ENCODE measurements at places on chromosomes 2 and 18. TPM values are rescaled to one million over a fixed set of nuclear protein-coding genes. Genes with fewer than 3 reads are reported as not detected.

DNA sequence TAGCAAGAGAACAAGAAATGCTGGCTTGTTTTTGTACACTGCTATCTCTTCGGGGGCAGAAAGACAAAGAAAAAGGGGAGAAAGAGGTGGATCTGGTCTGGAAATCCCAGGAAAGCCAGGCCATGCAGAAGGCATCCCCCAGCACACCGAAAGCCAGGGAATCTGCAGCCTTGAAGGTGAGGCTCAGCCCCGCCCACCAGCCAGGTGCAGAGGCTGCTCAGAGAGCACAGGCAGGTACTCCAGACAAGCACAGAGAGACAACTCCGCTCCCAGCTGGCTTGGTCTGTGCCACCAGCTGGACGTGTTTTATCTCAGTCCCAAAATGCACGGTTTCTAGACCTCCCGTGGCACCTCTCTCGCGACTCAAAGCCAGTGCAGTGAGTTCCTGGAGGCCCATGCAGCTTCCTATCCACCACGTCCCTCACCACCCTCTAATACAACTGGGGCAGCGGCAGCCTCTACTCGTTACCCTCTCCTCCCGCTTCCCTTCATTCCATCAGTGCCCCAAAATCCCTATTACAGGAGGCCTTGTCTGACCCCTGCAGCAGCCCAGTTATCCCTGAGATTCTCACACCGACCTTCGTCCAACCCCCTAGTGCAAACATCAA, 62.8 kb downstream of the HDAC4 start:
- DNase-seq, result no peak

DNA sequence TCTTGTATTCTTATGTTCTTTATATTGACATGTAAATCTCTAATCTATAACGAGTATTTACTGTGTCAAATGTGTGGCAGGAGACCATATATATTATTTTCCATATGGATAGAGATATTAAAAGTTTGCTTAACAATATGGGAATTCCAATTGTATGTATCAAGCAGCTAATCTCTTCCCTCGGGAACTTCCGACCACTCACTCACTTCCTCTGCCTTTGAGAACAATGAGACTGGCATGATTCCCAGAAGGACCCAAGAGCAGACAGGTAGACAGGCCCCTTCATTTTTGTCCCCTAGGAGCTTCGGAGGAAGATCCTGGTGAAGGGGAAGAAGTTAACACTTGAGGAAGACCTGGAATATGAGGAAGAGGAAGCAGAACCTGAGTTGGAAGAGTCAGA, 24.1 kb downstream of the PLCD4 start:
- no peak for DNase-seq

WIPF1 gene
- total RNA-seq, result 408 TPM

ACVR1C gene
- total RNA-seq, result 4.7 TPM

GRCh38 chr2:107989445-107989844, 3.1 kb downstream of the SLC5A7 start:
- DNase-seq, result no peak

SEPTIN2 gene
- total RNA-seq, result 309 TPM

DNA sequence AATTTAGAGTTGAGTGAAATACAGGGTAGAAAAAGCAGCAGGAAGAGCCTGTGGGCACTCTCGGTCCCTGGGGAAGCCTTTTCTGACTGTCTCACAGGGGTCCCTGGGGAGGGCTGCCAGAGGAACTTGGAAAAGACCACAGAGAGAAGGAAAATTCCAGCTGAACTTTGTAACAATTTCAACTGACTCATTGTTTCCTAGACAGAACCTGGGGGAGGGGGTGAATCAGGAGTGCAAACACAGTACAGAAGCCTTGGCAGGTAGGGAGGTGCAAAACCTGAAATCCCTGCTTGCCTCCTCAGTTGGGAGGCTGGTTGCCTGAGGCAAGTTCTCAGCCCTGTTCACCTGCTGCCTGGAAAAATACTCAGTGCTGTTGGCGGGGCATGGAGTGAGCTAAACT, 106.8 kb downstream of the GRB14 start:
- DNase-seq, result no peak

DNA sequence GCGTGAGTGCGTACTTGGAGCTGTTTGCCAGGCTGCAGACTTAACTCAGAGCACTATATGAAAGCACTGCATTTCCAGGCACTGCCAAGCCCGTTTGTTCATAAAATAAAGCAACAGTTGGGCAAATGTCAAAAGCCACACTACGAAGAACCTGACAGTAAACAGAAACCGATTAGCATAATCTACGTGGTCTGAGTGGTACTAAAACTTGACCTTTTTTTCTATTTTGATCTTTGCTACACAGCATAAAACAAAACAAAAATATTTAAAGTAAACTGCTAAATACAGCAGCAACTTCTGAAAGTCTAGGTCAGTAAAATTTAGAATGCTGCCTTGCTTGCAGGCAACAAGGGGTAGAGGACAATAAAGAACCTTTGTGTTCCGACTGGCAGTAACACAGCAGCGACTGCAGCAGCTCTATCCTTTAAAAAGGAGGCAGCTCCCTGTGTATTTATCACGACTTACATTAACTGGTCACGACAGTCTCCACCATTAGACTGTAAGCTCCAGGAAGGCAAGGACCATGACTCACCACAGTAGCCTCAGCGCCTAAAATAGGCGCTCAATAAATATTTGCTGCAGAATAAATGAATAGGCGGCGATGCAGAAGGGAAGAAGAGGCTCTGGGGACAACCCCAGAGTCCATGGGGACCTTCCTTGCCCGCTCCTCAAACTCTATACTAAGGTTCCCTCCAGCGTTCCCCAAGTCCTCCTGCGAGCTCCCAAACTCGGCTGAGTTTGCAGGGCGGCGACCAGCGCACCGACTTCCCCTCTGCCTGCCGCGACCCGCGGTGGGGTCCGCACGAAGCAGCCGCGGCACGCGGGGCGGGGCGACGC, 902 bp downstream of the SS18 start:
- peak; percentile 26 for DNase-seq

DNA sequence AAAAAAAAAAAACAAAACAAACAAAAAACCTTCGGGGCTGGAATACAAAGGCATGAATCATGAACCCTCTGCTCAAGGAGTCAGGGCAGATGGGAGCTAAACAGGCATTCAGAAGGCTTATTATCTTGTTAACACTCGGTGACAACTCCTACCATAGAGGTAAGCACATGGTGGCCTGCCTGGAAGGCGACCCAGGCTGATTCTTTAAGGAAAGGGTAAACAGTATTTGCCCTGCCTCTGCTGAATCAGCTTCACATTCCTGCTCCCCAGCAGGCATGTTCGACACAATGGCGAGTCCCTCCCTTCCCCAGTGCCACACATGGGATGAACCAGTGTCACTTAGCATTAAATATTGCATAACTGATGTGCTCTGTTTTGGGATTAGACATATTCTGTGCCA, 191.9 kb downstream of the ARL4C start:
- DNase-seq, result no peak

- DNase-seq, result peak; percentile 82
These were observed at the start of gene BCL2L11 for GRCh38 chr2:111120253-111121027. TSS of gene BCL2L11 (plus strand) at chr2:111120914. CDS start at chr2:111123746, 2,832 bp downstream.

PASK gene
- 550 TPM for total RNA-seq

CYP27C1 gene
- not detected for total RNA-seq

DNA sequence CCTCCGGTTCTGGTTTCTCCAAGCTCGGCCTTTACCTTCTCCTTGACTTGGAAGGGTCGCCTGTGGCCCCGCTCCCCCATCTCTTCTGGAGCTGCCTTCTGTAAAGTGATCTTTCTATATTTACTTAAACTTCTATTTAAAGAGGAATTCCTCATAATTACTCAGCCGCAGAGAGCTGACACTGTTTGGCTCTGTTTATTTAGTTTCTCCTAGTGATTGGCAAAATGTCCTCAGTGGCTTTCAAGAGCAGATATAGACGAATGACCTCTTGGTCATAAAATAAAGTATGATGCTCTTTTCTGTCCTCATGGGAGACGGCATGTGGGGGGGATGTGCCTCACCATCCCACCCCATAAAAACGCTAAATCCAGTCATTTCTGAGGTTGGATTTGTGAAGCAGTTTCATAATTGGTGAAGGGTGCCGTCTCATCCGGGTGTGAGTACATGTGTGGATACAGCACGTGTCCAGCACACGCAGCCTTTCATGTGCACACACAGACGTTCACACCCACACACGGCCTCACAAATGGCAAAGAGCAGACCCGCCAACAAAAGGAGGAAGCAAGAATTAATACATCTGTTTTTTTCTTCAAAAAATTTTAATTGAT, 43.4 kb upstream of the SMAD7 start:
- DNase-seq, result no peak

- DNase-seq, result no peak
These were observed 26.8 kb downstream of the ACMSD start for GRCh38 chr2:134865067-134865787.

- DNase-seq, result no peak
These were observed 257.4 kb downstream of the DOK6 start for GRCh38 chr18:69658103-69658502.

GRCh38 chr18:46324087-46324955, 220.1 kb downstream of the HAUS1 start:
- DNase-seq, result no peak

LRP2 gene
- not detected for total RNA-seq

DNA sequence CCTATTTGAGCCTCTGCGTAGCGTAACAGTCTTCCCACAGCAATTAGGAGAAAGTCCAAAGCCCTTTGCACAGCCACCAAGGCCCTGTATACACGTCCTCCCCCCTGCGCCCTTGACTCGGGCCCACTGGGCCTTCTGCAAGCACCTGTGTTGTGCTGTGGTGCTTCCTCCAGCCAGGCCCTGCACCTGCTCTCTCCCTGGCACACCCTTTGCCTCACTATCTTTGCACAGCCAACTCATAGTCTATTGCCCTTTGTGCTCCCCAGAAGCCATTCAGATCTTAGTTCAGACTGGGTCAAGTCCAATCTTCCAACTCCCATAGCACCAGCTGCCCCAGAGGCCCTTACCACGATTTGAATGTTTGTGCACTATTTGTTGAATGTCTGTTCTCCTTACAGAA, 271.6 kb upstream of the MGAT5 start:
- no peak for DNase-seq

Data from naive thymus-derived CD8-positive, alpha-beta T cell (primary cell).